ENCODE measurements at places on chromosomes 6 and 20.

DNA sequence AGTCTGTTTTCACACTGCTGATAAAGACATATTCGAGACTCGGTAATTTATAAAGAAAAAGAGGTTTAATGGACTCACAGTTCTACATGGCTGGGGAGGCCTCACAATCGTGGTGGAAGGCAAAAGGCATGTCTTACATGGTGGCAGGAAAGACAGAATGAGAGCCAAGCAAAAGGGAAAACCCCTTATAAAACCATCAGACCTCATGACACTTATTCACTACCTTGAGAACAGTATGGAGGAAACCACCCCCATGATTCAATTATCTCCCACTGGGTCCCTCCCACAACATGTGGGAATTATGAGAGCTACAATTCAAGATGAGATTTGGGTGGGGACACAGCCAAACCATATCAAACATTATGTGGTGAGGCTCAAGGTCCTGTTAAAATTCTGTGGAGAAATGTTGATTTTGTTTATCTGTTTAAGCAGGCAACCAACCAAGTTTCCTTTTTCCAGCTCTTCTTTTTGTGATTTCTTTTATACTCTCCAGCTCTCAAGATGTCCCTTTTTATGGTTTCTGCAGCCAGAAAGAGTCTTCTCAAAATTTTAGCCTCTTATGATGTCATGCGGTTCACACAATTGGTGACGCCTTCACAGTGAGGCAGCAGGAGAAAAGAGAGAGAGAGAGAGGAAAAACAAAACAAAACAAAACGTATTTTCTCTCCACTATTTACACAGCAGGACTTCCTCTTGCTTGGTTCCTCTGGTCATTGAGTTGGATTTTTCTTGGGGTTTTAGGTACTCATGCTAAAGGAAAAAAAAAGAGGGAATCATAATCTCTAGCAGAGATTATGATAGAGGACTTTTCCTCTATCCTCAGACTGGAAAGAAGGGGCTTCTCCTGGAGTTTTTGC lies 18.0 kb downstream of the AIG1 start:
- DNase-seq = no peak

- no peak for DNase-seq
Observed at GRCh38 chr6:163579880-163580295, 165.4 kb downstream of the QKI start.

- no peak for DNase-seq
Observed at GRCh38 chr20:47606983-47607613, 105.4 kb downstream of the NCOA3 start.

- DNase-seq = no peak
Observed at GRCh38 chr6:79896075-79896449, 51.3 kb downstream of the ELOVL4 start.

- DNase-seq = no peak
Observed at GRCh38 chr6:145629478-145629877, 105.8 kb downstream of the EPM2A start.

DNA sequence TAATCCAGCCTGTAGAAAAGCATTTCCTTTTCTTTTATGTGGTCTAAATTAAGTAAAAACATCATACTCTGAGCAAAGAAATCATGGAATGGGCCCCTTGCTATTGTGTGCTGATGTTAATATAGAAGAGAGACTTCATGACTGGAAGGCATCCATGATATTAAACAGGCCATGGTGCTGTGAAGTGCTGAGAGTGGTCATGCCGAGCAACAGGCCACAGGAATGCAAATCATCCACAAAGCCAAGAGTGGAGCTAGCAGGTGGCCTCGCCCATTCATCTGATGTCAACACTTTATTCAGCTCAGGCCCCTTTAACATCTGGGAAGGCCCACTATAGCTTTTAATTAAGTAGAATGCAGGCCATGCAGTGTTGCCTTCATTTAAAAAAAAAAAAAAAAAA lies 115.2 kb upstream of the HMGCLL1 start:
- DNase-seq = no peak

DNA sequence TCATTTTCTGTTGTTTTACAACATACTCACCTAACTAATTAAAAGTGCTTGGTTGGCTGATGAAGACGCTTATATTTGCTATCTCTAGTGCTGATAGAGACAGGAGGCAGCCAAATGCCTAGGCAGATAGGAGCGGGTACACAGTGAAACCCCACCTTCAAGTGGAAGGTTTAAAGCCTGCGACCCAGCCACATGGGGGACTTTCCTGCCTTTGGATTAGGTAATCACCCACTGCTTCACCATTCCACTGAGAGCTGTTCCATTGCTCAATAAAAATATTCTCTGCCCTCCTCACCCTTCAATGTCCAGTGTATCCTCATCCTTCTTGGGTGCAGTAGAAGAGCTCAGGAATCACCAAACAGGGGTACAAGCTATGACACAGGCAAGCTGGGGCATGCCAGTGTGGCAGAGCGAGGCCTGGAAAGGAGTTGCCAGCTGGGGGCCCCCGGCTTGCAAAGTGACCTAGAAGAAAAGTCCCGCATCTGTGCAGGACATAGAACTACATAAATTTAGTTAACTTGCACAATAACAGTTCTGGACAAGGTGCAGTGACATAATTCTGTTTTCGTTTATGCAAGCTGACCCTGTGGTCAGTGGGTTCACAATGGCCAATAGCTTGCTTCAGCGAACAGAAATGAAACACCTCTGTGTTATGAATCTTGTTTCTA lies 112.0 kb upstream of the MLIP start:
- DNase-seq = no peak

DNA sequence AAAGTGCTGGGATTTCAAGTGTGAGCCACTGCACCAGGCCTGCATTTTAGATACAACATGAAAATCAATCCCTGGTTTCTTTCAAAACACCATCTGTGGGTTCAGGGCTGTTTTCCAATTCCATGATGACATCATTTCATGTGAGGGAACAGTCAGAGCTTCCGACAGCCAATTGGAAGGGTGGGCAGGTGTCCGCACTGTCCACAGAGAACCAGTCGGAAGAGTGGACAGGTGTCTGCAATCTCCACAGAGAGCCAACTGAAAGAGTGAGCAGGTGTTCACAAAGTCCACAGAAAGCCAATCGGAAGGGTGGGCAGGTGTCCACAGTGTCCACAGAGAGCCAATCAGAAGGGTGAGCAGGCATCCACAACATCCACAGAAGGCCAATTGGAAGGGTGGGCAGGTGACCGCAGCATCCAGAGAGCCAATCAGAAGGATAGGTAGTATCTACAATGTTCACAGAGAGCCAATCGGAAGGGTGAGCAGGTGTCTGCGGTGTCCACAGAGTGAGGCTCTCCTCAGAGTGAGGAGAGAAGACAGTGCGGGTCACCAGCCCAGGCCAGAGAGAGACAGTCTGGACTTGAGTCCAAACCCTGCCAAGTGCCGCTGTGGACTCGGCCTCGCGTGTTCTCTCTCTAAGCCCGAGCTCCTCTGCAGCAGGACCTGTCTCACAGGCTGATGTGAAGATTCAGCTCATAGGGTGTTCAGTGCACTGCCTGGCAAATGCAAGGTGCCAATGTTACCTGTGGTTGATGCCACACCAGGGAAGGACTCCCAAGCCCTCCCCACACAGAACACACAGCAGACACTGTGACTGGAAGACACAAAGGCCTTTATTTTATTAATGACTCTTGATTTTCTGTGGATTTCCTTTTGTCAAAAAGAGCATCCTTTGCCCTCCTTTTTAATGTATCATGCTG lies 57.3 kb downstream of the DLL1 start:
- DNase-seq = no peak

GRCh38 chr6:107383705-107384104 lies 75.7 kb downstream of the PDSS2 start:
- no peak for DNase-seq

- no peak for DNase-seq
Observed at GRCh38 chr6:41470029-41470330, 76.2 kb upstream of the FOXP4 start.

GRCh38 chr6:105814745-105815536 lies 271.2 kb upstream of the PRDM1 start:
- no peak for DNase-seq

DNA sequence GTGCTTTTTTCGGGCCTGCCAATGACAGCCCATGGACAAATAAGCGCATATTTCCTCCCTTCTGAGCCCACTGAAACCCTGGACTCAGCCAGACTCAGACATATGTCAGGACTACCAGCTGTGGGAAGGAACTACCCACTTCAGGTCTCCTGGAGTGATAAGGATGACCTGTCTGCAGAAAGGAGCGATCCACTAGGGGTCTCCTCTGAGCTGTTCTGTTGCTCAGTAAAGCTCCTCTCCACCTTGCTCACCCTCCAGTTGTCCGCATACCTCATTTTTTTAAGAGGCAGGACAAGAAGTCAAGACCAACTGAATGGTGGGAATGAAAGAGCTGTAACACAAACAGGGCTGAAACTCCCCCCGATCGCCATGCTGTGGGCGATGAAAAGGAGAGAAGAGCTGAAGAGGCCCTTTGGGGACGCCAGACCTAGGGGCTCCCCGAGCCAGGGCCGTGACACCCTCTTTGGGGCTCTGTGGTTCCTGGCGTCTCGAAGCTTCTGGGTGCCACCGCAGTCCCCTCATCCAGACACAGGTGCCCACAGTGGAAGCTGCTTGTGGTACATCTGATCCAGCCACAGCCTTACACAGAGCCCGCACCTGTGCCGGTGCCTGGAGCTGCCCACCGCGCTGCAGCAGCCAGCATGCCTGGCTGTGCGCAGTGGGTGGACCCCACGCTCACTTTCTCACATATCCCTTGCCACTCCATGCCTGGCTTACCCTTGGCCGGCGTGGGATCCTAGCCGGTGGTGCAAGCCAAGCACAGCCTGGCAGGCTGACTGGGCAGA lies 68.8 kb downstream of the EYS start:
- DNase-seq = no peak

DNA sequence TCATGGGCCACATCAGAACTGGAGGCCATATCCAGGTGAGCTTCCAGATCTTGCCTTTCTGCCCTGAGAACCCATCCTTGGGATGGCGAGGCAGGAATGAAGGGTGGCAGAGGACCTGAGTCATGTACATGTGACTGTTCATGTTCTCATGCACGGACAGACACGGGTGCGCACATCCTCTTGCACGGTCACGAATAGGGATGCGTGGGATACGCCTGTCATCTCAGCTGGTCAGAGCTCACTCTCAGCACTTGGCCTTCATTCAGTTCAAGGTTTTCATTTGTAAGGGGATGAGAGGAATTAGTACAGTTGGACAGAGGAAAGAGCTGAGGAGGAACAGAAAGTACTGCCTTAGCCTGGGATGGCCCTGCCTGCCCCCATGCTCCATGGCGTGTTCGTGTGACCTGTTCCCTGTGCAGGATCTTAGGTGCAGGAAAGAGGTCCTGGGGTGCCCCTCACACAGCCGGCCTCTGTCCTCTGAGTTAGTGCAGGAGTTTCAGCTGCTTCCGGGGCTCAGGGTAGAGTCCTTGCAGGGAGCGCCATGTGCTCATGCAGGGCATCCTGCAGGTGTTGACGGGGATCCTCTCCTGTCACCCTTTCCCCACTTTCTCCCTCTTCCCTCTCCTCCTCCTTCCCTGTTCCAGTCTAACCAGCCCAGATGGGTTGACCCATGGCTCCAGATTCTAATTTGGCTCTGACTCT lies 173.4 kb downstream of the DTNBP1 start:
- no peak for DNase-seq

GRCh38 chr6:3382326-3383279 lies 74.2 kb downstream of the SLC22A23 start:
- no peak for DNase-seq

- DNase-seq = no peak
Observed at GRCh38 chr6:20678831-20679352, 144.6 kb downstream of the CDKAL1 start.

DNA sequence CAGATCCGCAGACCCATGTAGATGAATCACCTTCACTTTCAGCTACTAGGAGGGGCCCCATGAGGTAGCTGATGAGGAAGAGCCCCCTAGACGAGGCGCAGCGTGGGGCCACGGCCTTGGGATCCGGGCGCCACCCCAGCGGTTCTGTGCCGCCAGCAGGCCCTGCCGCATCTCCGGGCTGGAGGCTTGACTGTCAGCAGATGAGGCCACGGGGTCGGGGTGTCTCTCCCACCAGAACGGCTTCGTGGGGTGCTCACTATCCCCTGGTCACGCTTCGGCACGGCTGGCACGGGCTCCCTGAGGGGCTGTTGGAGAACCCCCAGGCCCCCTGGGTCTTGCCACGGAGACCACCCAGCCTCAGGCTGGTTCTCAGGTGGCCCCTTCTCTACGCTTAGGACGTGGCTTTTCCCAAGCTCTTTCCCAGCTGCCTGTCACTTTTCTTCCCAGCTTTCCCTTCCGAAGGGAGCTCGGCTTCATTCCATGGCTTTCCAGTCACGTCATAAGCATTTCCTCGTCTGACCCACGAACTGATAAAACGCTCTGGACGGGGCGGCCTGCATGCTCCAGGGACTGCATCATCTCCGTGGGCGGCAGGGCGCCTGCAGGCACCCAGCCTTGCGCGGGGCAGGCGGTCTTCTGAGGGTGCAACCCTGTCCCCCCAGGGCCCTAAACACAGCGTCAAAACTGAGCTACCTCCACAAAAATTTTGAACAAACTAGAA lies 85.9 kb downstream of the THBS2 start:
- no peak for DNase-seq

All from activated naive CD8-positive, alpha-beta T cell treated with anti-CD3 and anti-CD28 coated beads for 36 hours (primary cell).